ENCODE measurements at places on chromosomes 11 and 22.

GRCh38 chr22:23820748-23821211 lies 18.0 kb downstream of the DERL3 start:
- no peak for DNase-seq

- DNase-seq, result no peak
Measured at GRCh38 chr11:48024635-48025071, 44.3 kb downstream of the PTPRJ start.

DNA sequence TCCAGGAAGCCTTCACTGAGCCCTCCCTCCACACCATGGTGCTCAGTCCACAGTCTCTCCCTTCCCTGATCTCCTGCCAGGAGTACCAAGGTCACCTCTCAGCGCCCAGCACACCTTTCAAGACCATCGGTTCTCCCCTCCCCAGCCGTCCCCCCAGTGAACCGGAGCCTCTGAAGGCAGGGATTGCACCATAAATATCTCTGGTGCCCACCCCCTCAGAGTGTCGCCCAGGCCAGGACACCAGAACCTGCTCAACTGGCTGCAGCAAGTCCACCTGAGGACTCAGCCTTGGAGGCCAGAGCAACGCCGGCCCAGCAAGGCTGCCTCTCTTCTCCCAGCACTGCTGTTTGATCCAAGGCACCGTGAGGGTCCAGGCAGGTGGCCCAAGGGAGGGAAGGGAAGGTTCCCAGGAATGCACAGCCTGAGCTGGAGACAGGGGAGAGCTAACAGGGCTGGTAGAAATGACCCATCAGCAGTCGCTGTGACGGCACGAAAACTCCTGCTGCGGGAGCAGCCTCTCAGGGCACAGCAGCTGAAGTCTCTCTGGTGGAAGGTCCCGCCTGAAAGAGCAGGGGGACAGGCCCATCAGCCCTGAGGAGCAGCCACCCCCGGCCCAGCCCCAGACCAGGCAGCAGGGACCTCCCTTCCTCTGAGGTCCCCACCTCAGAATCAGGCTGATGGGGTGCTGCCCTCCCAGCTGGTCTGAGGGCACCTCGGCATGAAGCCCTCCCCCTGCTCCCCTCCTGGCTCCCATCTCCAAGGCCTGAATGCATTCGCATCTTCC lies 80.3 kb downstream of the BUD13 start:
- no peak for DNase-seq

DNA sequence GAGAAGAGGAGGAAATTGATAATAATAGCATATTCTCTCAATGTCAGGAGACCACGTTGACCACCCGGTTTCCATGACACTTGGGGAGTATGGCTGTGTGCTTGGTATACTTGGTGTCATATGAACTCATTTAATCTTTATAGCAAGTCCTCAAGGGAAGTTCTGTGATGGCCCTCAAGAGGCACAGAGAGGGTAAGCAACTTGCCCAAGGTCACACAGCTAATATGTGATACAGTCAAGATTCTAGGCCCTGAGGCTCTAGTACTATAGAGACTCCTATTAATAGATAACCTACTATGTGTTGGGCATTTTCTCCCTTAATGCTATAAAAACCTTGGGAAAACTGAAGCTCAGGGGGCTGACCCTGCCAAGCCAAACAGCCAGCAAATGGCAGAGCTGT lies 10.6 kb upstream of the CACNG2 start:
- no peak for DNase-seq

DNA sequence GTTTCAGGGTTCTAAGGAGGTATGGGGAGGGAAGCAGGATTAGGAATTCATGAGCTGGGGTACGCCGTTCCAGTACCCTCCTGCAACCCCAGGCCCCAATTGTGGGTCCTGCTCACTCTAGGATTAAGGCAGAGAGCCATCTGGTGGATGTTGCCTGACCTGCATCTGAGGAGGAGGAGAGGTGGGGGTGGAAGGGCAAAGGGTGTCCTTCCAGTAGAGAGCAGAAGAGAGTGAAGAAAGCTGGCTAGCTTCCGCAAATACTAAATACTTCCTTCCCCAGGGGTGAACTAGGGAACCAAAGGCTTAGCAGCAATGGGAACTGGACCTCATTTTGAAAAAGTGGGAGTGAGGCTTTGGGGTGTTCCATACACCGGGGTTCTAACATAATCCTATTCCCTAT lies 10.6 kb downstream of the LRRC51 start:
- DNase-seq, result peak; percentile 41

- no peak for DNase-seq
Measured at GRCh38 chr11:126808836-126809235, 191.7 kb downstream of the KIRREL3 start.

DNA sequence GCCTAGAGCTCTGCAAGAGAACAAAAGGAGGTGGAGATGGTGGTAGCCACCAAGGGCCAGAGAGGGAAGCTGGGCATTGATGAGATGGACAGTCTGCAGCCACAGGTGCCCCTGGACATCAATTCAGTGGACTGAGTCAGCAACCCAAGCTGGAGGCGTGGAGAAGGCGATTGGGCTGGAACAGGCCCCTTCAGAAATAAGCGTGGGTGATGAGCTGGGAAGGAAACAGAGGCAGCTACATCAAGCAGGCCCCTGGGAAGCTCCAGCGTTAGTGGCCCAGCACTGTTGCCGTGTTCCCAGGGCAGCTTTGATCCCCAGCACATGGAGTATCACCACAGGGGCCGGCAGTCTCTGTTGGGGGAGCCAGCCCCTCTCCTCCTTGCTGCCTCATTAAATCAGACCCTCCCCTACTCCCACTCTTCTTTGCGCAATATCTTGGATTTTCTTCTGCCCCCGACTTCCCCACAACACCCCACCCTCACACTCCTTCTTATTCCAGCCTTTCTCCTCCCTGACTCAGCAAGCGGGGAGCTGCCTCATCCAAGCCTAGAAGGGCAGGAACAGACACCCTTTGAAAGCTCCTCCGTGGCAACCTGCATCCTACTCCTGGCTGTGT lies 31.7 kb upstream of the OAF start:
- DNase-seq, result no peak
